ENCODE measurements at places on chromosomes 4 and X.

DNA sequence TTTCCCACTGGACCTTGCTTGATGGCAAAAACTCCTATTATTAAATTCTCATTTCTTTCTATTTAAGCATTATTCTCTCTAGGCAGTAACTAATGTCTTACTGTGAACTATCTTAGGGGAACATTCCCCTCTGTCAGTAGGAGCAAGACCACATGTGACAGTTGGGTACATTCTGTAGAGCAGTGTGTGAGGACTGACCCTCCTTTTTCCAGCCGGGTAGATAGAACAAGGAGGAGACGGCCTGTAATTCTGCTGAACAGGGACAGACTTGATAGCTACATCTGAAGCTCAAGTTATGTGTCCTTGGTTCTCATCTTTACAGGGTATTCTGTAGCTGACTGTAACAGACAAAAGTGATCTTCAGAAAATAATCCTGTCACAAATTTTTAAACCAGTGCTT is 43.3 kb downstream of the FNIP2 start:
- no peak for DNase-seq

DNA sequence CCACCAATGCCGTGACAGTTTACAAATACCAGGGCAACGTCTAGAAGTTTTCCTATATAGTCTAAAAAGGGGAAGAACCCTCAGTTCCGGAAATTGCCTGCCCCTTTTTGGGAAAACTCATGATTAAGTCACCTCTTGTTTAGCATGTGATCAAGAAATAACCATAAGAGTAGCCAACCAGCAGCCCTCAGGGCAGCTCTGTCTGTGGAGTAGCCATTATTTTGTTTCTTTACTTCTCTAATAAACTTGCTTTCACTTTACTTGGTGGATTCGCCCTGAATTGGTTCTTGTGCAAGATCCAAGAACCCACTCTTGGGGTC is 20.0 kb upstream of the HOPX start:
- no peak for DNase-seq

DNA sequence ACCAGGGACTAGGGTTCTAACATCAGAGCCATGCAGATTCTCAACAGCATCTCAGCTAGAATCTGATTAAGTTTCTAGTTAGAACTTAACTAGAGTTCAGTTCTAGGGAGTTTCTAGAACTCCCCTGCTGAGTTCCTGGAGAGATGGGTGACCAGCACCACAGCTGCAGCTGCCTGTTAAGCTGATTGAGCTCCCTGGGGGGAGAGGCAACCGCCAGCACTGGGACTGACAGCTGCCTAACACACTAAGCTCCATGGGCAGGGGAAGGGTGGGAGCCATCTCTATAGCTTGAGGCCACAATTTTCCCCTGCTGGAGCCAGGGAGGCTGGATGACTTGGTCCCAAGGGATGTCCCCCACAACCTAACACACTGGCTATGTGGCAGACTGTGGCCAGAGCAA is 84.2 kb downstream of the CHIC1 start:
- DNase-seq = no peak

DNA sequence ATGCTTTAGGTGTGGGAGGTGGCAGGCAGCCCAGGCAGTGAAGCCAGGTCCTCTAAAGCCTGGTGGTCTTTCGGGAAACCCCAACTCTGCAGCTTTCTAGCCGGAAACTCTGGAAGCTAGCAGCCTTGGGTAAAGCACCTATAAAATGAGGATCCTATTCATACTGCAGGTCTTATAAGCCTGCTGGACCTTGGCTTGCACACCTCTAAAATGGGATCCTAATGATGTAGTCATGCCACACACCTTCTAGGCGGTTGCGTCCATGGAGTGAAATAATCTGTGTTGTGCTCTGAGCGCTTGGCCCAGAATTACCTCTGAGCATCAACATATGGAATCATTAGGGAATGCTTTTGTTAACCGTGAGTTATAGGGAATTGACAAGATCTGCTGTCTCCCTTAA is 36.0 kb upstream of the STS start:
- no peak for DNase-seq

GRCh38 chr4:71261001-71261400 is 77.8 kb upstream of the SLC4A4 start:
- no peak for DNase-seq

- DNase-seq = no peak
These were observed 177.5 kb upstream of the NUDT10 start for GRCh38 chrX:51155157-51155556.

- DNase-seq = peak; percentile 12
These were observed 45.7 kb upstream of the INTU start for GRCh38 chr4:127586922-127587571.

DNA sequence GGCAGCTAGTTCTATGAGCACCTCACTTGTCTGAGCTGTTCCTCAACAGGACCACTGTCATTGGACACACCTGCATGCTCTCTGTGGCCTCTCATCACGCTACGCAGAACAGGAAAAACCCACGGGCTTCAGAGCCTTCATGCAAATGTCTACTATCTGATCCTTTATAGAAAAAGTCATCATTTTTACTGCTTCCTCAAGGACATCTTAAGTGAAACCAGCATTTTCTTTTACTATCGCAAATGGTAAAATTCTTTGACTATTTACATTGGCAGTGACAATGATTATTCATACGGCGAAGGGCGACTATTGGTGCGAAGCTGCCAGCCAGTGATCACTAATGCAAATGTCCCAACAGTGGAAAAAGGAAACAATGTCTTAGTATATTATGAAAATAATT is 147.0 kb downstream of the AFAP1 start:
- DNase-seq = no peak
